ENCODE measurements at places on chromosomes 13 and 19.
A peak's percentile ranks its signal among the peaks of the same experiment; 100 is the strongest.

GRCh38 chr13:37369616-37370015, 229.0 kb downstream of the POSTN start:
- no peak for DNase-seq

- peak; percentile 91 for DNase-seq
Measured at GRCh38 chr13:99436686-99437416, 64.4 kb upstream of the TM9SF2 start.

- no peak for DNase-seq
Measured at GRCh38 chr13:40812102-40812501, 22.7 kb downstream of the SLC25A15 start.

DNA sequence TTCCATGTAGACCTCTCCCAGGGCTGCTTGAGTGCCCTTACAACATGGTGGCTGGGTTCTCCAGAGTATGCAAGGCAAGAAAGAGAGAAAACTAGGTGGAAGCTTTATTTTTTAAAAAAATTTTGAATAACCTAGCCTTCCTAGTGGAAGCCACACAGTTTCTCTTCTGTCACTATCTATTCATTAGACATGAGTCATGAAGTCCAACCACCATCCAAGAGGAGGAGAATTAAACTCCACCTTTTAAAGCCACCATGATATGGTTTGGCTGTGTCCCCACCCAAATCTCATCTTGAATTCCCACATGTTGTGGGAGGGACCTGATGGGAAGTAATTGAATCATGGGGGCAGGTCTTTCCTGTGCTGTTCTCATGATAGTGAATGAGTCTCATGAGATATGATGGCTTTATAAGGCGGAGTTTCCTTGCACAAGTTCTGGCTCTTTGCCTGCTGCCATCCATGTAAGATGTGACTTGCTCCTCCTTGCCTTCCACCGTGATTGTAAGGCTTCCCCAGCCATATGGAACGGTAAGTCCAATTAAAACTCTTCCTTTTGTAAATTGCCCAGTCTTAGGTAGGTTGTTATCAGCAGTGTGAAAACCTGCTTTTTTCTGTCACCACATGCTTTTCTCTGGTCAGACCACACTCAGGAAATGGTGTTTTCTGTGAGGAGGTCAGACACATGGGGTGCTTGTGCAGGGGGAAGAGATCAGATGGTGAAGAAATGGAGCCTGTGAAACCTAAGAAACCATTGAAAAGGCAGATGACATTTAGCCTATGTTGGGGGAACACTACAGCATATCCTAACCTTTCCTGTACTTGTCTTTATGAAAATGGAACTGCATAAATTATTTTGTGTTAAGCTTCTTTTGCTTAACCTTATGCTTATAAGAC, 57.7 kb downstream of the ANKRD10 start:
- DNase-seq = no peak

DNA sequence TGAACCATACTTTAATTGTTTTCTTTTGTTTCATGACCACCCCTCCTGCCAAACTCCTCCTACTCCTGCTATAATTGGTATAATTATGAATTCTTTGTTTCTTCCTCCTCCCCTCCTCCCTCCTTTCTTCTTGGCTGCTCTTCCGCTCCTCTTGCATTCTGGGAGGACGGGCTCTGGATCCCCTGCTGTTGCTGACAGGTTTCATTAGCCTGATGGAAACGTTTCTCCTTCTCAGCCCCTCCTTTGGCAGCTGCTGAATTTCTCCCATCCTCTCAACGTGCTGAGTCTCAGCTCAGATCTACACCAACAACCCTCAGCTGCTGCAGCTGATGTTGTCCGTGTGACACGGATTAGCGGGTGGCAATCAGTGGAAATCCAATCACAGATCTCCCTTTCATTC, 97.1 kb upstream of the UBAC2 start:
- no peak for DNase-seq

GRCh38 chr13:22229916-22230315, 559.0 kb downstream of the FGF9 start:
- DNase-seq = no peak

DNA sequence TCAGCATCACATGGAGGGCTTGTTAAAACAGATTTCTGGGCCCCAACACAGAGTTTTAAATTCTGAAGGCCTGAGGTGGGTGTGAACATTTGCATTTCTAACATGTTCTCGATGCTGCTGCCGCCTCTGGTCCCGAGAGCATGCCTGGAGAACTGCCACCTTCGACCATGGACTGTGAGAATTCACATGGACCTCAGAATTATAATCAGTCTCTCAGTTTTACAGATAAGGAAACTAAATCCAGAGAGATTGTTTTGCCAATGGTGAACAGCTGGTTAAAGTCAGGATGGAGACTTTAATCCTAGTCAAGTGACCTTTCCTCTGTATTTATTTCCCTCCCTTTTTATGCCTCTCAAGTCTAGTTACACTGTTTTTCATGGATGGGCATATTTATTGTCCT, 14.7 kb downstream of the ALOX5AP start:
- DNase-seq = no peak

GRCh38 chr13:74256969-74257368, 122.8 kb upstream of the KLF12 start:
- DNase-seq = no peak

GRCh38 chr19:8826371-8826770, 5.7 kb downstream of the ZNF558 start:
- DNase-seq = no peak

DNA sequence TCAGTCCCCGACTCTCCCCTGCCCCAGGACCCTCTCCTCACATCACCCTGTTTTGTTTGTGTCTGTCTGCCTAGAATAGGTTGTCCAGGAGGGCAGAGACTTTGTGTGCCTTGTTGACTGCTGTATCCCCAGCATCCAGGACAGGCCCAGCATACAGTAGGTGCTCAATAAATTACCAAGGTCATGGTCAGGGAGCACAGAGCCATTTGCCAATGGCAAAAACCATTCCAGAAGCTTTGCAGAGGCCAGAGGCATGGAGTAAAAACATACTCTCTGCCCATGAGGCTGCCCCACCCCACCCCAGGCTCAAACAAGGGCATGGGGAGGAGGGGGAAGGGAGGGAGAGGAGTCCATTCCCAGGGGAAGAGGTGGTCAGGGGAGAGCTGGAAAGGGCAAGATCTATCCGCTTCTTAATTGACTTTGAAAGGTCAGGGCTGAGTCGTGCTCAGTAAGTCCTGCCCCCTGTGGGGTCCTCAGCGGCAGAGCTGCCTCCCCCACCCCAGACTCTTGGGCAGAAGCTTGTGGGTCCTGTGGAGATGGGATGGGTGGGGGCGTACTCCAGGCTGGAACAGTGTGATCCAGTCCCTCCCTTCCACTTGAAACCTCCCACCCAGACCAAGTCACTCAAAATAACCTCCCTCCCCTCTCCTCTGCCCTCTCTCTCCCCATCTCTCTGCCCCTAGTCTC, 4.4 kb downstream of the GPR4 start:
- DNase-seq = no peak

DNA sequence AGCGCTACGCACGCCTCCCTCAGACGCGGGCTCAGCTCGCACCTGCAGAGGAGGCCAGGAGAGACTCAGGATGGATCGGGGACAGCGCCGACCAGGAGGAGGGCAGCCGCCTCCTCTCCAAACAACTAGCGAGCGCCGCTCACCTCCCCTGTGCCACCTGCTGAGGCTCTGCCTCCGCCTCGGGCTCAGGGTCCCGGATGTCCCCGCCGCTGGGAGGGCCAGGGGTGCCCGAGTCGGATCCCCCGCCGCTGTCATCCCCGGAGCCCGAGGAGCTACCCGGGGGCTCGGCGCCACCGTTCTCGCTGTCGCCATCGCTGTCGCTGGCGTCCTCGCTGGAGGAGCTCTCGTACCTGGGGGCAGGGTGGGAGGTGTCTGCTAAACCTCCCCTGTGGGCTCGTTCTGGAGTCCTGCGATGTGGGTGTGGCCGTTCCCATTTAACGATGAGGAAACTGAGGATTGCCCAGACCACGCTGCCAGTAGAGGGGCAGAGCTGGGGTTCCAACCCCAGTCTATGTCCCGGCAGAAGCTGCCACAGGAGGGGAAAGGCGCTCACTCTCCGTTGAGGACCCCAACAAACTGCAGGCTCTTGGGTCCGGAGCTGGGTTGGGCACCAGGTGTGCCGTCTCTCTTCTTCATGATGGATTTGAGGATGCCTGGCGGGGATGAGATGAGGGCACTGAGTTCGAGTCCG, 9.2 kb downstream of the KANK3 start:
- no peak for DNase-seq

GRCh38 chr19:6297202-6297601, 17.4 kb upstream of the MLLT1 start:
- no peak for DNase-seq

GRCh38 chr13:91399189-91400062, 1.0 kb downstream of the GPC5 start:
- DNase-seq = no peak

DNA sequence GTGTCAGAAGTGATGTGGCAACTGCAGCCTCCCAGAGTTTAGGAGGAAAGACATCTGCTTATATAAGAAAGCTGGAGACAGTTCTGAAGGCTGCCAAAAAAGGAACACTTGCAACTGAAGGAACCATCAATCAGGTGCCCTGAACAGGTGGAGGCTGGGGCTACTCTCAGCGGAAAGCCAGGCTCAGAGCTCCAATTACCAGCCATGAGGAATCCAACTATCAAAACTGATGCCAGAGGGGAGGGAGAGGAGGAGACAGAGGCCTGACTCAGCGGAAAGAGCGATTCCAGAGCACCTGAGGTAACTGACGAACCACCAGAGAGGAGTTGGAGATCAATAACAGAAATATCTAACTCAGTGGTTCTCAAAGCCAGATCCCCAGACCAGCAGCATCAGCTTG, 24.3 kb downstream of the LEUTX start:
- DNase-seq = no peak

DNA sequence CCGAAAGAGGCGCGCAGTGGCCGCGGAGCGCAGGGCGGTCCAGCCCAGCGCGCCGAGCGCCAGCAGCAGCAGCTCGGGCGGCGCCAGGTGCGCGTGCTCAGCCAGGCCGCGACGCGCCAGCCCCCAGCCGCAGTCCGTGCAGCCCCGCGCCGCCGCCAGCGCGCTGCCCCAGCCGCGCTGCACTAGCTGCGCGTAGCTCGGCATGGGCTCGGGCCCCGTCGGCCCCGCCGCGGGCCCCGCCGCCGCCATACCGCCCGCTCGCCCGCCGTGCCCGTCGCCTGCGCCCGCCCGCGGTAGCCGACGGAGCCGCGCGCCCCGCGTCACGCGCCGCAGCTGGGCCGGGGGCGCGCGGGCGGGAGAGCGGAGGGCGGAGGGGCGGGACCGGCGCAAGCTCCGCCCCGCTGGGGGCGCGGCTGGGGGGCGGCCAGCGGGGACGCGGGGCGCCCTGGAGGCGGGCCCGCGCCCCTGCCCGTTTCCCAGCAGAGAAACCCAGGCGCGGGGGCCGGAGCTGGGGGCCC, at the start of gene CERS1:
CERS1 (minus strand) TSS at position 335 of the 518 bp plus-strand sequence; CDS start at position 249, 86 bp downstream.
- no peak for DNase-seq

- no peak for DNase-seq
Measured at GRCh38 chr13:74036373-74036772, 97.8 kb downstream of the KLF12 start.

- DNase-seq = no peak
Measured at GRCh38 chr19:29439688-29440550, 85.9 kb upstream of the VSTM2B start.

- DNase-seq = no peak
Measured at GRCh38 chr19:7386308-7386707, 37.6 kb downstream of the ARHGEF18 start.

DNA sequence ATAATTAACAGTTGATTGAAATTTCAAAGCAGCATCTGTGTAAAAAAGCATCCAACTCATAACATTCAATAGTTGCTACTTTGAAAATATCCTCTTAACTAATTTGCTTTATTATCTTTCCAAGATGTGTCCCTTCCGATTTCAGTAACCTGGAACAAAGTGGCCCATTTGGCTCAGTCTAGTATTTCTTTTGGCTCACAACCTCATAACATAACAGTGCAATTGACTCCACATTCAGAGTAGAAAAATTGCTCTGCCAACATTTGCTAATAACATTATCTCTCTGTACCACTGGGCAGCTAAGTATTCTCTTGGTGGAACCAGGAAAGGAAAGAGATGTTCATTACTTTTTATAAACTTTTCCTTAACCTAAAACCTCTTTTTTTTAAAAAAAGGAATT, 571.1 kb upstream of the ARGLU1 start:
- no peak for DNase-seq

DNA sequence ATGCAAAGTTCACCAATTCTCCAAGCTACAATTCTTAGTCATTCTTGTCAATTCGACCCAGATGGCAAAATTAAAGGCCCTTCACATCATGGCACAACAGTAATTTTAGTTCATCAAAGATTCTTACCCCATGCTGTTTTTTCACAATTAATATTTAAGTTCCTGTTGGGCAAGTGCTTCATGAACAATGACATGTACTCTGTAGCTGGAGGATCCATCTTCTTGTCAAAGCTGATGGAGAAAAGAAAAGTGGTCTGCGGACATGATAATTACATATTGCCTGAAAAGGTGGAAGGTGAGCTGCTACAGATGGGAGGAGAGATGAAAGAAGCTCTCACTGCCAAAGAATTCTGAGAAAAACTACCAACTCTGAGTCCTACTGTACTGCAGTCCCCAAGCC, 1370.3 kb upstream of the SLC10A2 start:
- DNase-seq = no peak

GRCh38 chr13:109140479-109141349, 511.3 kb downstream of the MYO16 start:
- no peak for DNase-seq

- DNase-seq = no peak
Measured at GRCh38 chr13:113863524-113864272, at the start of gene GAS6. TSS of gene GAS6 (minus strand) at chr13:113864076. CDS start at chr13:113863920, 156 bp downstream.

GRCh38 chr13:109479534-109479933, 306.8 kb downstream of the IRS2 start:
- no peak for DNase-seq

DNA sequence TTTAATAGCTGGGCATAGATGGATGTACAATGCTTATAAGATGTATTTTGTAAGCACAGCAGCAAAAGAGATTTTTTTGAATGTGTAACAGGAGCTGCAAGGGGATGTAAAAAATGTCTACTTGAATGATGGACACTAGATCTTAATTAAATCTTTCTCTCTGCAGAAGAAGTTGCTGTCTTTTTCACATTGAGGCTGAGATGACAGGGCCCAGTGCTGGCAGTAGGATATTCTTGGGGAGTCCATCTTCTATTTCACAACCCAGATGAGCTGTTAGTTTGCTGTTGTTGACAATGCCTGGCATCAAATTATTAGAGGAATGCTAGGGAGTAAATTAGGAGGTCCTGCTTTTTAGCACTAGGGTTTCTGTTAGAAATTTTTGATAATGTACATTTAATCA, 698.7 kb downstream of the SLITRK5 start:
- no peak for DNase-seq

DNA sequence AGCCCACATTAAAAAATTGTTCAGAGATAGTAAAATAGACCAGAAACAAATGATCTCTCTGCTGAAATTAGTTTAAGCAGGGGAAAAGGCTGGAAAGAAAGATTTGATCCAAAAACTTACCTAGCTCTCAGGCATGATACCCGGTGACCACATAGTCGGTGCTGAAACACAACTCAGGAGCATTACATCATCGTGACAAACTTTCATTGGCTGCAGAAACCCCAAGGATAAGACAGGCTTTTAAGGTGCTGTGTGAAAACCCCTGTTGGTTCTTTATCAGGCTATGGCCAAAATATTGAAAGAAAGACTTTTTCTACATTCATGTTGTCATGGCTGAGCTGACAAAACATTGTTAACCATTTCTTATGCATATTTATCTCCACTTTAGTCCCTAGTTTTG, 171.7 kb upstream of the KLF12 start:
- DNase-seq = no peak

- no peak for DNase-seq
Measured at GRCh38 chr13:36101157-36101556, 30.0 kb downstream of the DCLK1 start.

- no peak for DNase-seq
Measured at GRCh38 chr13:61664801-61665705, 249.4 kb upstream of the PCDH20 start.
